ENCODE measurements at places on chromosomes 11 and 22.

DNA sequence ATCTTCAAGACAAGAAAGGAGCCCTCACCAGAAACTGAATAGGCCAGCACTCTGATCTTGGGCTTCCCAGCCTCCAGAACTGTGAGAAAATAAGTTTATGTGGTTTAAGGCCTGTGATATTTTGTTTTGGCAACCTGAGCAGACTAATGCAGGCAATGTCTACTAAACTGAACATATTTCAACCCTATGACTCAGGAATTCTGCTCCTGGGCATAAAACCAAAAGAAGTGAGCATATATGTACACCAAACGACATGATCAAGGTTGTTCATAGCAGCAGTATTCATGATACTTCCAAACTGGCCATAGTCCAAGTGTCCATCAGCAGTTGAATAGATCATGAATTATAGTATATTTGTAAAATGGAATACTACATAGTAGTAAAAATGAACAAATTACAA, 29.0 kb downstream of the CSNK2A3 start:
- DNase-seq: no peak

- DNase-seq: no peak
Measured at GRCh38 chr11:76623171-76623883, 47.2 kb downstream of the LRRC32 start.

- no peak for DNase-seq
Measured at GRCh38 chr11:122754028-122754427, 84.3 kb upstream of the CRTAM start.

DNA sequence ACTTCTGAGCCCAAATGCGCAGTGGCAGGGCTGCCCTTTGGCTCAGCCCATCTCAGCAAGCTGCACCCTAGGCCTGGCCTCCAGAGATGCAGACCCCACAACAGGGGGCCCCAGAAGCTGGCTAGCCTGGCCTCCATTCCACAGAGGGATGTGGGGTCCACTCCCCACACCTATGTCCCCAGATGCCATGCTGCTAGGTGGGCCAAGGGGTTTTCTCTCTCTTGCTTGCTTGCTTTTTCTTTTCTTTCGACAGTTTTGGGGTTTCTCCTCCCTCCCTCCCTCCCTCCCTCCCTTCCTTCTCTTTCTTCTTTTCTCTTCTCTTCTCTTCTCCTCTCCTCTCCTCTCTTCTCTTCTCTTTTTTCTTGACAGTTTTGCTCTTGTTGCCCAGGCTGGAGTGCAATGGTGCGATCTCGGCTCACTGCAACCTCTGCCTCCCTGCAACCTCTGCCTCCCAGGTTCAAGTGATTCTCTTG, 9.6 kb downstream of the SCARF2 start:
- no peak for DNase-seq

DNA sequence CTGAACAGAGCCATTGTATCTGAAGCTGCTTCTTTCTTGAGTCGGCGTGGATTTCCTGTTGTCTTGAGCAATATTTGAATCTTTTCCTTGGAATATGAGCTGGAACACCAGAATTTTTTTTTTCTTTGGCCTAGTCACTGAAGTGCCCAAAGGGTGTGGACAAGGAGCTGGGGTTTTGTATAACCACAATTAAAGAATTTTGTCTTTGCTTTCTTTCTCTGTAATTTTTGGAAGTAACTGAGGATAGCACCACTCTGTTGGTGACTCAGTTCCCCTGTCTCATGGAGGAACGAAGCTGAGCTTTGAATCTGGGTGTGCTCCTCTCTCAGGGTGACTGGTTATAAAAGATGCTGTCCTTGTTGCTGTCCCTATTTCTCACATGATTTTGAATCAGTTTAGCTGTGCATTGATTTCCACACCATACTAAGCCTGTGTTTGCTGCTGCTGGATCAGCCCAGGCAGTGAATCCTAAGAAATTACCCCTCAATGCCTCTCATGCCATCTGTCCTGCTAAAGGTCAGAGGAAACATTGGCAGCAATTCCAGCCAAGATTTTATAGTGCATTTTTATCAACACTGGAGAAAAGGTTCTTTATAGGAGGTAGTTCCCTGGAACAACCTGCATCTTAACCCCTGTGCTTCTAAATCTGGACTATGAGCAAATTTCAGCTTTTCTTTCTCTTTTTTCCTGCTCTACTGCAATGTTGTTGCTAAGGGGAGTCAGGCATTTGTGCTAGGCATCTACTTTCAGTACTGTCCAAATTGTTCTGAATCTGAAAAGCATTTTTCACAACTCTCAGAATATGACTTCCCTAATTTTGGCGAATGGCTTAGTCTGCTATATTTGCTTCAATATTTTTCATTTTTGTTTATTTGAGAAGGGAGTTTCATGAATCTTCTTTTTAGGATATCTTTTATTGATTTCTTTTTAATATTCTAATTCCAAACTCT, 540.8 kb downstream of the SOX6 start:
- DNase-seq: no peak

GRCh38 chr22:39651053-39651996, 80.8 kb downstream of the CACNA1I start:
- no peak for DNase-seq

DNA sequence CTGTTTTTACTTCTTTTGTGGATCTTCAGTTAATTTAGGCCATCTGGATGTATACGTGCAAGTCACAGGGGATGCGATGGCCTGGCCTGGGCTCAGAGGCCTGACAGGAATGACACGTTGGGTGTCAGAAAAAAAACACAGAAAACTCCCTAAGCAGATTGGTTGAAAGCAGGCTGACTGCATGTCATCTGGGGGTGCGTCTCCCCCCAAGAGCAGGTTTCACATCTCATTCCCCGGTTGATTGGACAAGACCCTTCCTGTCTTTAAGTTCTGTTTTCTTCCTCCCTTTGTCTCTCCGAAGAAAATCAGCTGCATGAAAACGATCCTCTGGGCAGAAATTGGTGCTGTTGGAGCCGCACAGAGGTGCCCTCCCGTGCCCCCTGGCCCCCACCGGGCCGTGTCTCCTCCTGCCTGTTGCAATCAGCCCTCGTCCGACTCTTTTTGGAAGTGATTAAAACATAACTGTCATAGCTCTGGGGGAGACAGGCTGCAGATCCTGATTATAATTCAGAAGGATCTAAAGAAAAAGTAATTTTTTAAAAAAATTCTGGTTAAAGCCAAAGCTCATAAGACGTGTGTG, 71.8 kb upstream of the PARVG start:
- no peak for DNase-seq

DNA sequence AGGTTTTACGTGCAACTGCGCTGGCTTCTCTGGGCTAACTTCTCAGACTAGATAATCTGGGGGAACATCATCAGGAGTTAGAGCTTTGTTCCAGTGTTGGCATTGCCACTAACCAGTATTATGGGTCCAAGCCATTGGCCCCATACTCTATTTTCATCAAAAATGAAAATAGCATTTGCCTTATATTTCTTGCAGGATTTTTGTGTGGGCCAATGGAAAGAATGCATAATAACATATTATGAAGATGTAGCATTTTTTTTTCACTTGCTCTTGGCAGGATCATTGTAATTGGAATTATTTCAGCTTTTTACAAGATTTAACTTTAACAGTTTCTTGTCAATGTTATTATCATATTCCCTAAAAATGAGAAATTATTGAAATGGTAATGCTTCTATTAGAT, 16.1 kb downstream of the ARHGAP42 start:
- no peak for DNase-seq

GRCh38 chr11:74686792-74687191, 44.4 kb downstream of the CHRDL2 start:
- no peak for DNase-seq

- no peak for DNase-seq
Measured at GRCh38 chr22:42933485-42934091, 76.5 kb upstream of the ARFGAP3 start.

- DNase-seq: no peak
Measured at GRCh38 chr22:35215993-35216392, 41.3 kb upstream of the HMGXB4 start.

- peak; percentile 52 for DNase-seq
Measured at GRCh38 chr11:72712168-72712751, 38.0 kb upstream of the PDE2A start.

GRCh38 chr11:10935015-10935559, 77.2 kb upstream of the ZBED5 start:
- no peak for DNase-seq

DNA sequence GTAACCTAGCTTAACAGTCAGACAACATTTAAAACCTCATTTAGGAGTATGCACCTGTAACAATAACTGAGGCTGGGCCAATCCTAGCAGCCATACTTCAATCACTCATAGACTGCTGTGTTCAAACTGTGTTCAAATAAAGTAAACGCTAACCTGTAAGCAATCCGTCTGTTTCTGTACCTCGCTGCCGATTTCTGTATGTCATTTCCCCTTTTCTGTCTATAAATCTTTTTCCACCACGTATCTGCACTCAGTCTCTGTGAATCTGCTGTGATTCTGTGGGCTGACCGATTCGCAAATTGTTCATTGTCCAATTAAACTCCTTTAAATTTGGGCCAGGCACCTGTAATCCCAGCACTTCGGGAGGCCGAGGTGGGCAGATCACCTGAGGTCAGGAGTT, 12.3 kb downstream of the APOBEC3H start:
- DNase-seq: no peak

- no peak for DNase-seq
Measured at GRCh38 chr11:26703411-26704191, 18.3 kb downstream of the SLC5A12 start.
